ENCODE measurements at places on chromosomes 7 and 10. TPM values are rescaled to one million over a fixed set of nuclear protein-coding genes. Genes with fewer than 3 reads are reported as not detected.

The HABP2 gene
- not detected for total RNA-seq

The HSPB1 gene
- 1,313 TPM for total RNA-seq

The EPHB6 gene
- 0.31 TPM for total RNA-seq

The LDB3 gene
- total RNA-seq: 4.0 TPM

The INMT gene
- 70.1 TPM for total RNA-seq

The HOXA9 gene
- not detected for total RNA-seq

The GTF2IRD1 gene
- total RNA-seq: 46.5 TPM

The STRA8 gene
- not detected for total RNA-seq

The ABCB1 gene
- total RNA-seq: not detected

The OPN4 gene
- not detected for total RNA-seq

GRCh38 chr10:71431239-71432100 is 34.8 kb downstream of the CDH23 start:
- no peak for DNase-seq

GRCh38 chr7:82609746-82610145 is 166.2 kb upstream of the CACNA2D1 start:
- DNase-seq: no peak

- no peak for DNase-seq
These were observed 157.3 kb downstream of the NRF1 start for GRCh38 chr7:129768614-129769399.

GRCh38 chr7:9488555-9488954 is 1055.1 kb downstream of the NXPH1 start:
- DNase-seq: no peak

GRCh38 chr7:727104-727805 is at the start of gene PRKAR1B:
Gene PRKAR1B (minus strand): TSS chr7:727281. CDS start chr7:711505, 15,776 bp downstream.
- peak; percentile 58 for DNase-seq

DNA sequence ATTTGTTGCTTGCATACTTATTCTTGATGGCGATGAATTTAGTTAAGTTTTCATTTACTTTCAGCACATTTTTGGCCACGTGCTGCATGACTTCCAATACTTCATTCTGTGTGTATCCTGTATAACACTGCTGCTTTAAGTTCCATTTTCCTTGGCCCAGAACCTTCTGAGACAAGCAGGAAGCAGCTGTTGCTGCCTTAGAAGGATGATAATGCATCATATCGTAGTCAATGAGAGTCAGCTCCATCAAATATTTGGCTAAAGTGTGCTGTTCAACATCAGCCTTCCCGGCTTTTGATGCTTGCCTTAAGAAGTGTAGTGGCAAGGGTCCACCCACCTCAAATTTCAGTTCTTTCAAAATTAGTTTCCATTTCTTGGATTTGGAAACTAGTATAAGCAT is 59.2 kb upstream of the GLCCI1 start:
- no peak for DNase-seq

DNA sequence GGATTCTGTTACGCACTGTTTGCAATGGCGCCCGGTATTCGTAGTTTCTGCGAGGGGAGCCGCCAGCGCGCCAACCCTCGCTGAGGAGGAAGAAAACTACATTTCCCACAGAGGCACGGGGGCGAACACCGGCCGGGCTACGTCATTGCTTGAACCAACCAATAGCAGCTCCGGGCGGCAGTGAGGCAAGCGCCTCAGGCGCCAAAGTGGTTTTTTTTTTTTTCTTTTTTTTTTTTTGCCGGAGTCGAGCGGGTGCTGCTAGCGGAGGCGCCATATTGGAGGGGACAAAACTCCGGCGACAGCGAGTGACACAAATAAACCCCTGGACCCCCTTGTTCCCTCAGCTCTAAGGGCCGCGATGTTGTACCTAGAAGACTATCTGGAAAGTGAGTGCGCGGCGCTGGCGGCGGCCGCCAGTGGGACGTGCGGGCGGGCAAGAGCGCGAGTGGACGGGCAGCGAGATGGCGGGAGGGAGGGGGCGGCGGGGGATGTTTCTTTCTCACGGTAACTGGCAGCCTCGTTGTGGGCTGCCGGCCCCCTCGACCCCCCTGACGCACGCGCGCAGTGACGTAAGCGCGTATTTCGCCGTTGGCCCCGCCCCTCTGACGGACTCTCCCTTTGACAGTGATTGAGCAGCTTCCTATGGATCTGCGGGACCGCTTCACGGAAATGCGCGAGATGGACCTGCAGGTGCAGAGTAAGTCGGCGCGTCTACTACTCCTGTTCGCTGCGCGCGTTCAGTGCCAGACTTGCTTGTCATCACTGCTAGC is at the start of gene ING3:
Gene ING3, plus strand, starts transcription at position 239 of the 770 bp plus-strand sequence. Its CDS starts 120 bp downstream, at position 359.
- peak; percentile 97 for DNase-seq

DNA sequence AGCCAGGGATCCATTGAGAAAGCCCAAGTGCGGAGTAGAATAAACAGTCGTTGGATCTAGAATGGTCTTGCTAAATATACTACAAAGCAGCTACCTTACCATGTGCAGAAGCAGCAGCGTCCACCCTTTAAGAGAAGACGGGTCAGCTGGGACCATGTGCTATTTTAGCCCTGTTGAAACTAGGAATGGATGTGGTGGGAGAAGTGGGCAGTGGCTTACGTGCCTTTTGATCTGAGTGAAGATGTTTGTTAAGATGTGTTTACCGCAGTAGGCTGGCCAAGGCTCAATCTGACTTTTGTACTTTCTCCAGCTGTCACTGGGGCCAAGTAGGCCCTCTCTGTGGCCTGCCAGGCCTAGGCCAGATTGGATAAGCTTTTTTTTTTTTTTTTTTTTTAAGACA is 9.2 kb downstream of the HABP2 start:
- DNase-seq: no peak

- no peak for DNase-seq
These were observed 448 bp downstream of the SEC24C start for GRCh38 chr10:73744664-73744975.

DNA sequence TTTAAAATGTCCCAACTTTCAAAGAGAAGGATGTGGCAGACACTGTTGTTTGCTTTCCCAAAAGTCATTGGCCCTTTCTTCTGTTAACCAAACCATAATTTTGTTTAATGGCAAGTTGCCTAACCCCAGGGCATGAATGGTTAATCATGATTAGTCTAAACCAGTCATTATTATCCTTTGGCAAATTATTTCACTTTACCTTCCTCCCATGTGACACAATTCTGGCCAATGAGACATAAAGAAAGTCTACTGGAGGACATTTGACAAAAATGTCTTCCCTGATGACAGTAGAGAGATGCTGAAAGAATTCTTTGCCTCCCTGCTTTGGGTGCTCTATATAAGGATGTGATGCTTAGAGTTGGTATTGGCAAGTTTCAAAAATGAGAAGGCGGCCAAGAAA is 101.9 kb downstream of the PODXL start:
- no peak for DNase-seq

- no peak for DNase-seq
These were observed 40.9 kb upstream of the FRMD4A start for GRCh38 chr10:14371581-14371980.

GRCh38 chr7:106419455-106420182 is 134.8 kb upstream of the NAMPT start:
- no peak for DNase-seq

GRCh38 chr7:158834878-158835784 is 5.8 kb upstream of the ESYT2 start:
- no peak for DNase-seq

DNA sequence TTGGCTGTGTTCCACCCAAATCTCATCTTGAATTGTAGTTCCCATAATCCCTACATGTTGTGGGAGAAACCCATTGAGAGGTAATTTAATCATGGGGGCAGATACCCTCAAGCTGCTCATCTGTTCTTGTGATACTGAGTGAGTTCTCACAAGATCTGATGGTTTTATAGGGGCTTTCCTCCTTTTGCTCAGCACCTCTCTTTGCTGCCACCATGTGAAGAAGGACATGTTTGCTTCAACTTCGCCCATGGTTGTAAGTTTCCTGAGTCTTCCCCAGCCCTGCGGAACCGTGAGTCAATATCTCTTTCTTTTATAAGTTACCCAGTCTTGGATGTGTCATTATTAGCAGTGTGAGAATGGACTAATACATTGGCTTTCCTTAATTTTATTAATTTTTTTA is 527.8 kb downstream of the MDFIC start:
- no peak for DNase-seq

- DNase-seq: no peak
These were observed 175.1 kb downstream of the SEPTIN7 start for GRCh38 chr7:35975851-35976454.

GRCh38 chr10:95474228-95475002 is 86.8 kb downstream of the SORBS1 start:
- DNase-seq: no peak

DNA sequence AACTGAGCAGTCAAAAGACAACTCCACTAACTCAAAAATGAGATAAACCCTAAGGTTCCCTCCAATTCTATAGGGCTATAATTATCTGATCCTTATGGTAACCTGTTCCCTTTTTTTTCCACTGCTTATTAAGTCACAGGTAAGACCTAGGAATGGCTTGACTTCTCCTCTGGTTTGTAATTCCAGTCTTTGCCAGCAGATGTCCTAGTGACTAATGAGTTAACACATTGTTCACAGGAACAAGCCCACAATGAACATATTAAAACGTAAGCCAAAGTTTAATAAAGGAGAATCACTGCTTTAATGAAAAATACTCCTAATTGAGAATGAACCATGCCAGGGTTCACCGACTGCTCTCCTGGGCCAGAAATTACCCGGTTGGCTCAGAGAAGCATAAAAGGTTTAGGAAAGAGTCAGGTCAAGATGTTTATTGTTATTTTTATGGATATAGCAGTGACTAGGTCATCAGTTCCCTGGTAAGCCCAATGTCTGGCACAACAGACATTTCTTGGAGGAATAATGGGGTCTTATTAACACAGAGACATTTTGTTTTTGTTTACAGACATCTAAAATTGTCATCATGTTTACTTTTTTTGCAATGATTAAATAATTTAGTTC is 120.1 kb downstream of the ELAPOR2 start:
- DNase-seq: no peak

DNA sequence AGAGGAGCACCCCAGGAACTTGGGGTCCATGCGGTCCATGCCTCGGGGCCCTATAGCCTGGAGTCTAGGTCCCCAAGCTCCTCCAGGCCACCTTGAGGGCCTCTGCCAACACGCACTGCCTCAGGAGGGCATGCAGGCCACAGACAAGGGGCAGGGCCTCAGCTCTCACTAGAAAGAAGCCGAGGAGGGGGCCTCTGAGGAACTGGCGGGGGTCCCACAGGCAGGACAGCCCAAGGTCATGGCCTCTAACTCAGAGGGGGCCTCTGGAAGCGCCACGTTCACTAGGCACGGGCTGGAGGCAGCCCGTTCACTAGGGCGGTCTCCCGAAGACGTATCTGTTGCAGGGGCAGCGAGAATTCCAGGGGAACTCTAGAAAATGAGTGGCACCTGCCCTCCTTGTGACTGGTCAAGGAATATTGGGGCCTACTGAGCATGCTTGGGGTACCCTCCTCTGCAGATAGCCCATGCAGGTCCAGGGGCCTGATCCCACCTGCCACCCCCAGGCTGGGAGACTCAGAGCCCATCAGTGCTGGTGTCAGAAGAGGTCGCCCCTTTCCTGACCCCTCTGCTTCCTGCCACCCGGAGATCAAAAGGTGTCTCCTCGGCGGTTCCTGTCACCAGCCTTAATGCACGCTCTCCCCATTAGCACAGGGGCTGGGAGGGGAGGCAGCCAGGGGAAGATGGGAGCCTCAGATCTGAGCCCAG is 86.7 kb upstream of the RET start:
- DNase-seq: peak; percentile 82

GRCh38 chr10:13331646-13332045 is 16.4 kb downstream of the SEPHS1 start:
- no peak for DNase-seq

Data from chondrocyte (in vitro differentiated cells).